ENCODE measurements at places on chromosomes 7 and 10.

DNA sequence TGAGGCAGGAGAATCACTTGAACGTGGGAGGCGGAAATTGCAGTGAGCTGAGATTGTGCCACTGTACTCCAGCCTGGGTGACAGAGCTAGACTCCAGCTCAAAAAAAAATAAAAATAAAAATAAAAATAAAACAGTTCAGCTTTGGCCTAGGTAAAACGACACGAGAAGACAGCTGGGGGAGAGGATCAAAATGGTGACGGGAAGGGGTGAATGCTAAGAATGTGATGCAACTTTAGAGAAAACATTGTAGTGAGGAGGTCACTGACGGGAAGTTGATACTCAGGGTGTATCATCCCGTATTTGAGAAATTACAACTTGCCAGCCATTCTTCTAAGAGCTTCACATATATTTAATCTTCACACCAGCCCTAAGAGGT lies 1.1 kb downstream of the NDST2 start:
- no peak for DNase-seq

DNA sequence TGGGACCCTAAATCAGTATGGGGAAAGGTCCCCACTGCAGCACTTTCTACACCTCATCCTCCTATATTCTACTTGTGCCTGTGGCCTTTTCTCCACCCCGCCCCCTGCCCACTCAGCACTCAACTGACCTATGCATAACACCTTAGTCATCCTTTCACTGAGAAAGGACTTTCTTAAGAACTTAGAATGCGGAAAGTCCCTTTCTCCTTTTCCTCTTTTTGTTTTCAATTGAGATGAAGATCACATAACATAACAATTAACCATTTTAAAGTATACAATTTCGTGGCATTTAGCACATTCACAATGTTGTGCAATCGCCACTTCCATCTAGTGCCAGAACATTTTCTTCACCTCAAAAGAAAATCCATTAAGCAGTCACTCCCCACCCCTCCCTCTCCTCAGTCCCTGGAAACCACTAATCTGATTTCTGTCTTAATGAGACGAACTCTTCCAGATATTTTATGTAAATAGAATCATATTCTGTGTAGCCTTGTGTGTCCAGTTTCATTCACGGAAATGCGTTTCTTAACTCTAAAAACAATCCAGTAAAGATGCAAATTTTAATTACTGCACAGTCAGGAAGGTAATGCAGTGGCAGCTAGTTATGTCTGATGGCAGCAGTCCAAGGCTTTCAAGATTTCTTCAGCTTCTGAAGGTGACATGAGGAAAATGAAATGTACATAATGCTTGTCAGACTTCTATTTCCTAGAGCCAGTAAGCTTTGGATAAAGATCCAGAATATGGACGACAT lies 41.7 kb downstream of the FAS start:
- DNase-seq = peak; percentile 27

- no peak for DNase-seq
Observed at GRCh38 chr10:127356360-127356759, 160.0 kb upstream of the INSYN2A start.

GRCh38 chr7:137289101-137289500 lies 54.4 kb downstream of the PTN start:
- no peak for DNase-seq

- DNase-seq = no peak
Observed at GRCh38 chr7:34011696-34012095, 106.4 kb downstream of the BMPER start.
